Brain microvascular endothelial cell (primary cell): ENCODE measurements at places on chromosomes 11 and 22.

GRCh38 chr11:130209128-130209932, 49.7 kb downstream of the ST14 start:
- DNase-seq, result no peak

DNA sequence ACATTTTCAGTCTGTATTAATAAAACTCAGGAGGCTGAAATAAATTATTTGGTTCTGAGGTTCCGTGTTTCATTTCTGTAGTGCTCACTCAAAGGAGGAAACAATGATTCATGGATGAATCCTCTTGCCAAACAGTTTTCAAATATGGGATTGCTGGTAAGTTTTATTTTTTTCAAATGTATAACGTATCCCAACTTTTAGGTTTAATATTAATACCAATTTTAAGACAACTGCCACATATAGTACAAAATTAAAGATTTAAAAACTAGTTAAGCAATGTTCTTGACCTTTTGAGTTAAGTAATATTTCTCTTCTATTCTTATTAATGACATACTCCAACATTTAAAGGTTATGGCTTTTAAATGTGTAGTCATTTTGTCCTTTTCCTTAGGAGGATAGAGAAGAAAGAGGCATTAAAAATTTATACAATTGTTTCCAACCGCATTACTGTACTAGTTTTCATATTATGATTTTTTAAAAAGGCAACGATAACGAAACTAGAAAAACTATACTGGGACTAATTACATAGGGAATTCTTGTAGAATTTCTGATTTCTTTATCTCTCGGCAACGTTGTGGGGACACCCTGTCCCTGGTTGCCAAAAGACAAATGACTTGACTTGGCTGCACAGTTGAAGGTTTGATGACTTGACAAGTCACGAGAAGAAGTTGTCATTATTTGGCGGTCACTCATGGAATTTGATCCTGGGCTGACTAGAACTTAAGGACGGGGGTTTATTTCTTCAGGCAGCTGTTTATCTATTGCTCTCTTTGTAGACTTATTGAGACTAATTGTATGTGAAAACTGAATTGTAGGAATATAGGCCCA, 69.1 kb upstream of the ADSL start:
- no peak for DNase-seq

GRCh38 chr11:44572884-44573283, 7.4 kb downstream of the CD82 start:
- DNase-seq, result no peak

- DNase-seq, result peak; percentile 28
Observed at GRCh38 chr11:4826425-4826824, 5.3 kb downstream of the OR51F2 start.

GRCh38 chr11:70674605-70675004, 276.3 kb downstream of the CTTN start:
- no peak for DNase-seq

- DNase-seq, result no peak
Observed at GRCh38 chr22:41660416-41660815, 28.3 kb downstream of the SNU13 start.

DNA sequence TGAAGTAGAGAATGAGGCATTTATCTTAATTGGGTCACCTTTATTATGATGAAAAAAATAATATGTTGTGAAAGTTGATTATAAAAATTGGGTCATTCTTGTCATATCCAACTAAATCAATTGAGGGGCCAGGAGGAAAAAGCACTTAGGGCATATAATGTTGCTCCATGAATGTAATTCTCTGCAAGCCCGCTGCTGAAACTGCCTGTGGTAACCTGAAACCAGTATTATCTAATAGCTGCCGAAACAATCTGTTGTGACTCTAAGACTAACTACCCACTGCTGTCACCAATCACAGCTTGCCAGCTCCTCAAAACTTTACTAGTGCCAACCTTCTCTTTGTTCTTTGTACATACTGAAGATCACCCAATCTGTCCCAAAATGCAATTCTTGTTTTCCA, 115.8 kb downstream of the ATG16L2 start:
- DNase-seq, result peak; percentile 44

GRCh38 chr11:19874266-19874665, 161.6 kb downstream of the NAV2 start:
- DNase-seq, result no peak

DNA sequence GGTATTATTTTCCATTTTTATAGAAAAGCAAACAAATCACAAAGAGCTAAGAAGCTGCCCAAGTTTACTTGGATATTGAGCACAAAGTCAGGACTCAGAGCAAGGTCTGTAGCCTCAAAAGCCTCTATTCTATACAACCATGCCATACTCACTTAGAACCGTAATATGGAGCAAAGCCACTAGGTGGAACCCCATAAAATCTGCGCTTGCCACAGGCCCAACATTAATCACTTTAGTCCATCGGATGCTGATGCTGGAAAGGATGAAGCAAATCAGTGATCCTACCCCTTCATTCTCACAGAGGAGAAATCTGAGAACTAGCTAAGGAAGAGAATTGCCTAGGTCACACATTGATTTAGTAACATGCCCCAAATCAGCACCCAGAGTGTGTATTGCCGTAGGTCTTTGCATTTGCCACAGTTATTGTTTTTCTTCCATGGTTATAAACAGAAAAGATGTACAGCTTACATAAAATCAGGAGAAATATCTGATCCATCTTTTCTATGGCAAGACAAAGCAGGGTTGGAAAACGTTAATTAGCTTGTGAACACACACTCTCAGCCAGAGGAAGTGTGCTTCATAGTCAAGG, 56.7 kb upstream of the RAB38 start:
- DNase-seq, result peak; percentile 37

- no peak for DNase-seq
Observed at GRCh38 chr11:131910178-131910522, 539.7 kb downstream of the NTM start.

GRCh38 chr11:20250644-20251247, 90.5 kb upstream of the DBX1 start:
- no peak for DNase-seq

DNA sequence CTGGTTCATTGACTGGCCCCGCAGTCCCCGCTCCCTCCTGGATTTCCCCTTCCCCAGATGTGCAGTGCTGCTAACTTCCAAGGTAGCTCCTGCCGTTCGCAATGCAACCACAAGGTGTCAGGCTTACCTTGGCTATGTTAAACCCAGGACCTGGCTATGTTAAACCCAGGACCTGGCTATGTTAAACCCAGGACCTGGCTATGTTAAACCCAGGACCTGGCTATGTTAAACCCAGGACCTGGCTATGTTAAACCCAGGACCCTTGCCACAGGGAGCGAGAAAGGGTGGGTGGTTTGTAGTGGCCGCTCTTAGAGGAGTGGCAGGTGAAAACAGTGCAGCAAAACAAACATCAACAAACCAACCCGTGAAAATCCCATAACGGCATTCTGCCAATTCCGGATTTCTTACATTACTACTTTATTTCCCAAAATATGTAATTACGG, 2.9 kb upstream of the ADAMTS8 start:
- peak; percentile 68 for DNase-seq

GRCh38 chr11:62621027-62621566, 689 bp downstream of the B3GAT3 start:
- DNase-seq, result no peak

GRCh38 chr11:34476849-34477248, 36.7 kb downstream of the ELF5 start:
- no peak for DNase-seq

DNA sequence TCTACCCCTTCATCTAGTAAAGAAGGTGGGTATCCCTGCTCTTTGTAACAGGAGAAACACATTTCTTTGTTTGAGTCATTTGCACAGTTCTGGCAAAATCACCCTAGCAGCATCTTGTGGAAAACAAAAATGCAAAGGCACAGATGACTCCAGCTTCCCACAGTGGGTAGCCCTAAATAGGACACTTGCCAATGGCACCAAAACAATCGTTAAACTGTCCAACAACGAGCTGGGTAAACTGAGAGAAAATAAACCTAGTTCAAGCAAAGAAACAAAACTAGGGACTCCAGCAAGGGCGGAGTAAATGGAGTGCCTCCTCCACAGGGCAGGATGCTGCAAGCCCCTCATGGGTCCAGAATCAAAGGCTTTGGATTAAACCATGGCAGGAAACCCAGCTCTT, 239.5 kb downstream of the NTM start:
- no peak for DNase-seq

- no peak for DNase-seq
Observed at GRCh38 chr22:50702261-50702671, 29.6 kb downstream of the SHANK3 start.

DNA sequence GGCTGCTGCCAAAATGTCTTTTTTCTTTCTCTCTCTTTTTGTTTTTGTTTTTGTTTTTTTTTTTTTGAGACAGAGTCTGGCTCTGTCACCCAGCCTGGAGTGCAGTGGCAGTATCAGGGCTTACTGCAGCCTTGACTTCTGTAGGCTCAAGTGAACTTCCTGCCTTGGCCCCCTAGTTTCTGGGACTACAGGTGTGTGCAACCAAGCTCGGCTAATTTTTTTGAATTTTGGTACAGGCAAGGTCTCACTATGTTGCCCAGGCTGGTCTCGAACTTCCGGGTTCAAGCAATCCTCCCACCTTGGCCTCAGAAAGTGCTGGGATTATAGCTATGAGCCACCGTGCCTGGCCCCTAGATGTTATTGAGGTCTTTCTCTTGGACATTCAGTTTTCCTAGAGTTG, 2.2 kb upstream of the DDX10 start:
- DNase-seq, result no peak

DNA sequence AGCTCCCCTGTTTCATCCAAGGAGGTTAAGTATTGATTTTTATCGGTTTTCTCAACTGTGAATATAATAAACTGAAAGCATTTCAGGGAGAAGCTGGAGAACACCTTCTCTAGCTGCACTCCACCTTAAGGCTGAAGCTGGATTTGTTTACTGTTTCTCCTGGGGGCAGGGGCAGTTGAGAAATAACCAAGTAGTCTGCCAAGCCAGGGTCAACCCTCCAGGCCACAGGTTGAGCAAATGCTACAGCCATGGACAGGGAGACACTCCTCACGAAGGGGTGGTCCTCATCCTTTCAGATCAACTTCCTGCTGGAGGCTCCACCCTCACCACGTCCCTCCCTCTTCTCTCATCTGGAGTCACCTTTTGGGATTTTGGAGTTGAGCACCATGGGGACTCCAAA, at the start of gene TTC36:
Gene TTC36, plus strand, starts transcription at position 366 of the 400 bp plus-strand sequence. Its CDS starts 21 bp downstream, at position 387.
- DNase-seq, result no peak

DNA sequence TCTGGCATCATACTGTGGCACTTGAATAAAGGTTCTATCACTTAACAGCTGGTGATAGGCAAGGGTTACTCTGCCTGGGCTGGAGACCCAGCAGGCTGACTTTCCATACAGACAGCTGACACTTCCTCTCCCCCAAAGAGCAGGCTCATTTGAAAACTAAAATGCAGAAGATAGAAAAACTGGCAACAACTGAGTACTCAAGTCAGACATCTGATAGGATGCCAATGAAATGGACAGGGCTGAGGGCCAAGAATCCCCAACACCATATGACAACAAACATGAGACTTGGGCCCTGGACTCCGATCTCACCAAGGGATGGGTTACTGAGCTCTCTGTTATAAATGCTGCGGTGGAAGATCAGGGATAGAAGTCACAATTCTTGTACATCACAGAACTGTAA, 237.2 kb downstream of the LRRC4C start:
- DNase-seq, result no peak

DNA sequence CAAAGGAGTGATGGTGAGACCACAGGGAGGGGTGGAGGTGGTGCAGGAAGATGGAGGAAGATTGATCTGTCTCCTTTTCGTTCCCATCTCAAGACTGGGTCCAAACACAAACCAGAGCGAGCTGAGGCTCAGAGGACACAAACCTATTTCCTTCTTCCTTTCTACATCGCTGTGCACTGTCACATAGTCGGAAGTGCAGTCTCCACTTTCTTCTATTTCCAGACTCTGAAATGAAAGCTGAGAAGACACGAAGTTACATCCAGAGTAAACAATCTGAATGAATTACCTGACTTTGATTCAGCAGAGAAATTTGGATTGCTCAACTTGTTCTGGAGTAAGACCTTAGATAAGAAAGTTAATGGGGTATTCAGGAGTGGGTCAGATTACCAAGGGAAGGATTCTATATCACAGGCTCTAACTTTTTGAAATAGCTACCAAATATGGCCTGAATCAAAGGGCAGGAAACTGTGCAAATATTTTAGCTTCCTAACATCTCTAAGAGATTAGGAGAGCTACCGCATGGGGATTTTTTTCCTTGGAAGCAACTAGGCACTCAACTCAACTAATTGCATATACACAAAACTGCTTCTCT, 14.4 kb downstream of the OVCH2 start:
- no peak for DNase-seq

- no peak for DNase-seq
Observed at GRCh38 chr22:44372611-44373010, 59.9 kb upstream of the SHISAL1 start.

DNA sequence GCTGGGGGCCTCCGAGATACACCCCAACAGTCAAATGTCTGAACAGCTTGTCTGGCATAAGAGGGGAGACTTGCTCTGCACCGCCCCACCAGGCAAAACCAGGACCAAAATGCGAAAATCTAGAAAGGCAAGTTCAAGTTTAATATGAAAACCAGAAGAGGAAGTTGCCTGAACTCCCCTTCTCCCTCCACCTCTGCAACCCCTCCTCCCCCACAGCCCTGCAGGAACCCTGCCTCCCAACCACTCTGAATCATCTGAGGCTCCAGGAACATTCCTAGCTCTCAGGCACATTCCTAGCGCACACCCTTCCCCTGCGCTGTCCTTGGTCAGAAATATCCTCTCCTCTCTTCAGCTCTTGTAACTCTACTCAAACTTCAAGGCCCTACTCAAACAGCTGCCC, 36.7 kb downstream of the ISX start:
- DNase-seq, result peak; percentile 12

DNA sequence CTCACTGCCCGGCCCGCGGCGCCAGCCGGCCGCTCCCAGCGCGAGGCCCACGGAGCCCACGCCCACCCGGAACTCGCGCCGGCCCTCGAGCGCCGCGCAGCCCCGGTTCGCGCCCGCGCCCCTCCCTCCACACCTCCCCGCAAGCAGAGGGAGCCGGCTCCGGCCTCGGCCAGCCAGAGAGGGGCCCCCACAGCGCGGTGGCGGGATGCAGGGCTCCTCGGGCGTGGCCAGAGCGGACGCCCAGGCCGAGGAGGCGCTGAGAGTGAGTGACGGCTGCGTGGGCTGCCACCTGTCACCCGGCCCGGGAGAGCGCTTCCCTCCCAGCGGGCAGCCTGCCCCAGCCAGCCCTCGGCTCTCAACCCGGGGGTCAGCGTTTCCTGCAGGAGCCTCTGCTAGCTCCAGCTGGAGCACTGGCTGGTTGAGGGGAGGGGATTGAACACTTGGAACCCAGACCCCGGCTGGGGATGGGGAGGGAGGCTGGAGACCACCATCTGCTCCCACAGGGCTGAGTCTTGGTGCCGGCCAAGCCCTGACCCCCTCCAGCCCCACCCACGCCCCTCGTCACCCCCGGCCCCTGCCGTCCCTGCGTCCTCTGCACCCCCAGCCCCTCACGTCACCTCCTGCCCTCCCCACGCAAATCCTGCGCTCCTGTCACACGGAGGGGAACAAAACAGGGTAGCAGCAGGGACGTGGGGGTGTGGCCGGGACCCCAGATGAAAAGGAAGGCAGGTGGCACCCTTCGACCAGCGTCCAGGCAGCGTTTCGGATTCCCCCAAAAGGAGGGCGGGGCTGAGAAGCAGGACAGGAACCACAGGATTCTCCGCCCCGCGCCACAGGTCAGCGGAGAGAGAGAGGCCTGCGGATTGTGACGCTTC, 157.0 kb downstream of the BRD1 start:
- no peak for DNase-seq

GRCh38 chr11:24238771-24239645, 257.8 kb upstream of the LUZP2 start:
- DNase-seq, result peak; percentile 41

GRCh38 chr22:39254122-39254521, 9.3 kb upstream of the PDGFB start:
- DNase-seq, result no peak
